ENCODE measurements at places on chromosomes 12 and 14.

DNA sequence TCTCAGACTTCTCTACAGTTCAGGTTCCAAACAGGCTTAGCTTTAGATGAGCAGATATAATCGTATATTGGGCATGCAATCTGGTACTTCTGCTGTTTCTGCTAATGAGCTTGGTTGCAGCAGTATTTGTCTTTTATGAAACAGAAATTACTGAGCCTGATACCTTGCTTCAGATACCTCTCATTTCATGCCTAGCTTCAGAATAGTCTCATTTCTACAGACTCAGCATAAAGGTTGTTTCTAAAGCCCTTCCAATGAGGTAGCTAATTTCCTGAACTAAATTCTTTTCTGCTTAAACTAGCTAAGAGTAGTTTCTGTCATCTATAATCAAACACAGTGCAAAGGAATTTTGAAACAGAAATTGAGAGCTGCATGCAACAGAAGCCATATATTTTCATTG is 275.0 kb upstream of the KITLG start:
- DNase-seq, result peak; percentile 2

DNA sequence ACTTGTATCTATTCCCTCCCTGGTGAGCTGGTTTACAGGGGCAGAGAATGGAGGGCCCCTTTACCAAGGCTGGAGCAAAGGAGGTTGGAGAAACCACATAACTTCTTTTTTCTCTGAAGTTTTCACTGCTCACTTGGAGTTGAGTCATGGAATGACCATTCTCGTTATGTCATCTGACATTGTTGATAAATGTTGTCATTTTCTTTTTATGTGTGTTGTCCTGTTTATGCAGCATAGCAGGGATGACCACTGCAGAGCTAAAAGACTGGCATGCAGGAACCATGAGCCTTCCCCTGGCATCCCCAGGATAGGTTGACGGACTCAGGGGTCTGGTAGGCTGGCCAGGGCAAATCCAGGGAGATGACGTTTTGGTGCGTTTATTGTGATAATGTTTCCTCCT is 256.8 kb upstream of the DDHD1 start:
- peak; percentile 59 for DNase-seq

DNA sequence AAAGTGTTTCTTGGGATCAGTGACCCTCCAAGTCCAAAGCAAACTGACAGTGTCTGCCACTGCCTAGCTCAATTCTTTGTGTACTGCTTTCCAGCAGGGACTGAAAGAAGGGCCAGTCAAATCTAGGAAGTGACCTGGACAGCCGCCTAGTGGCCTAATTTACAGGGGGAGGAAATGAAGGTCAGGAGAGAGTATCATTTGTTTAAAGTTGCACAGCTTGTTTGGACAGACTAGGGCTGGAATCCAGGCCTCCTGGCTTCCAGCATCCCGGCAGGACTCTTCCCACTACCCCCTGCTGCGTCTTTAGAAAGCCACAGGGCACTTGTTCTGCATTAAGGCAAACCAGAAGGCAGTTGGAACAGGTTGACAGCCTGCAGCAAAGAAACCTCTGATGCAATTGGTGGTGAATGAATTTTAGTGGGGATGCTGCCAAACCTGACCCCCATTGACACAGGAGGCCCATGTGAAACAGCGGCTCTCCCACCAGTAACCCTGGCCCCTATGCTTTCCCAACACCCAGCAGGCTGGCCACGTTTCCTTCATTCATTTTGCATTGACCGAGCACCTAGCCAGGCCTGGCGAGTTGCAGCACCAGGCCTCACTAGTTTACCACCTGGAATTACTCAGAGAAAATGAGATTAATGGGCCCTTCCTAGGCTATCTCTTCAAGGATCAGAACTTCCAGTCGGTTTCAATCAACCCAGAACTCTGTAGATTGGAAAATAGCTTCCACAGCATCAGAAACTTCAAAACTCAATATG is 28.2 kb downstream of the GALNT16 start:
- peak; percentile 22 for DNase-seq

GRCh38 chr14:68041876-68042354 is 222.3 kb downstream of the RAD51B start:
- no peak for DNase-seq

- no peak for DNase-seq
These were observed 45.3 kb upstream of the MTERF2 start for GRCh38 chr12:107032266-107032665.

- DNase-seq, result no peak
These were observed 1.3 kb downstream of the TMEM132D start for GRCh38 chr12:129902371-129903091.

DNA sequence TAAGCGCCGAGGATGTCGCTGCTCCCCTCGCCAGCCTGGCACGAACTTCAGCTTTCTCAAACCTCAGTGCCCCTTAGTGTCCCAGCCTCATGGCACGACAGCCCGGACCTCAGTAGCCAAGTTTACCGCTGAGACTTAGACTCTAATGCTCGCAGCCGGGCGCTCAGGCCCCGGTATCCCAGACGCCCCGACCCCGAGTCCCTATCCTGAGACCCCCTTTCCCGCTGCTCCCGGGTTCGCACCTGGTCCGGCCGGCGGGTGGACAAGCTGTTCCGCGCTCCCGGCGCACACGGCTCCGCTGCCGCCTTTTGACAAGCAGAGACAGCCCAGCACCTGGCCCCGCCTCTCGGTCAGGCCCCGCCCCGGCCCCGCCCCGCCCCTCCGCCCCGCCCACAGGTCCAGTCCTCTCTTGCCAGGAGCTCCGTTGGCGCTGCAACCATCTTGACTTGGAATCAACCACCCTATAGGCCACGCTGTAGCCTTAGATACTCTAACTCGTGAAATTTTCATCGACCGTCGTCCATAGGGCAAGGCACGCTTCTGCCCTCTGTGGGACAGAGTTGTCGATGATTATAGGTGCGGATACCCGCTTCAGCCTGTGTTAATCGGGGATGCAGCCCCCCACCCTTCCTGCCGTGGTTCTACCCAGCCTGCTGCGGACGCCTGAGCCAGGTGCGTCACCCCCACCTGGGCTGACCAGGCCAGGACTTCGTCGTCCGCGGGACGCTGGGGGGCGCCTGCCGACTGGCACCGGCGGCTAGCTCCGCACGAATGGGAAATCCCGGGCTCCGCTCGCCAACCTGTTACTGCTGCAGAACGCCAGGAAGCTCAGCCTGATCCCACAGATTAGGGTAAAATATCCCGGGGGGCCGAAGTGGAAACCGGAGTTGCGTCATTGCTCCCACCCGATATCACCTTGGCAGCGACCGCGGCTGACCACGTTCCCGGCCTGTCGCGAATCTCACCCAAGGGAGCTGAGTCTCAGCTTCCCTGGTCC is at the start of gene VDR:
Gene VDR (minus strand): TSS at position 282 of the 997 bp plus-strand sequence. CDS start 25,881 bp downstream, outside the sequence.
- peak; percentile 91 for DNase-seq

DNA sequence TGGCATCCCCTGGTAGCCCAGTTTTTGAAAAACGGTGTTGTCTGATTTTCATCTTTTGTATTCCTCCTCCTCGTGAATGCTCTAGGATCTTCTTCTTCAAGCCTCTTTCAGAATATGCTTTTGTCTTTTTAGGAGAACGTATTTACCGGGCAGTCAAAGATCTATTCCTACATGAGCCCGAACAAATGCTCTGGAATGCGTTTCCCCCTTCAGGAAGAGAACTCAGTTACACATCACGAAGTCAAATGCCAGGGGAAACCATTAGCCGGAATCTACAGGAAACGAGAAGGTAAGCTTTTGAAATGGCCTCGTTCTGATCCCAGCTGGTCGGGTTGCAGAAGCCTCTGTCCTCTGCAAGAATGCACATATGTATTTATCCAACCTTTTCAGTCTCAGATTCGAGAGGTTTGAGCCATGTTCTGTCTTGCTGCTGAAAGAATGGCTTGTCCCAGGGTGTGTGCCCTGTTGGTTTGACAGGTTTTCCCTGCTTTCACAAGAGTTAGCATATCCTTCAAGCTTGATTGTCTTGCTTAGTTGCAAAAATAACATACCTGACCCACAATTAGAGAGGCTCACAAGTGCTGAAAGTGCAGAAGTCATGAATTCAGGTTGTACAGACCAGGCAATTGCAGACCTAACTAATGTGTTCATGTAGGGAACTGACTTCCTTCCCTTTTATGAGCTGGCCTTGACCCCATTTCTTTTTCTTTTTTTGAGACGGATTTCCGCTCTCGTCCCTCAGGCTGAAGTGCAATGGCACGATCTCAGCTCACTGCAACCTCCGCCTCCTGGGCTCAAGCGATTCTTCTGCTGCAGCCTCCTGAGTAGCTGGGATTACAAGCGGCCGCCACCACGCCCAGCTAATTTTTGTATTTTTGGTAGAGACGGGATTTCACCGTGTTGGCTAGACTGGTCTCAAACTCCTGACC is 6.8 kb downstream of the KMT5A start:
- peak; percentile 19 for DNase-seq

DNA sequence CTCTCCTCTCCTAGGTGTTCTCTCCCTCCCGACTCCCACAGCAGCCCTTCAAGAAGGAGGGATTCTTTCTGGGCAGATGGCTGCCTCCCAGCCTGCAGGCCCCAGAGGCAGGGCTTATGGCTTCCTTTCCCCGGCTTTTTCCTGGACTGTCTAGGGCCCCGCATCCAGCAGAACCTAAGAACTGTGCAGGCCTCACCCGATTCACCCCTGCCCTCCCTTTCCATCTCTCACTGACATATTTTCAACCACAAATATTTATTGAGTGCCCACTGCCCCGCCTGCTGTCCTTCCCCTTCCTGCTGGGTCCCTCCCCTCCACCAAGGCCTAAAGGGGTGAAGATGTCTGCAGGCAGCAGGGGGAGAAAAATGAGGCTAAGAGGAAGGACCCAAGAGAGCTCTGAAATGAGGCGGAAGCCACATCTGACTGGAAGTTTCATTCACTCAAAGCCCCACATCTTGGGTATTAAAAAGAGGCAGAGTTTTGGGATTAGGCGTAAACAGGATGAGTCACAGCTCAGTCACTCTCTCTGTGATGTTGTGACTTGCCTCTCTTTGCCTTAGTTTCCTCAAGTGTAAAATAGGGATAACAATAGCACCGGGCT is 2.9 kb downstream of the SCNN1A start:
- peak; percentile 90 for DNase-seq
